ENCODE measurements at places on chromosomes 3 and 15. TPM values are rescaled to one million over a fixed set of nuclear protein-coding genes. Genes with fewer than 3 reads are reported as not detected.
A peak's percentile ranks its signal among the peaks of the same experiment; 100 is the strongest.

The CNOT10 gene
- total RNA-seq: 71.3 TPM

The IL17RD gene
- total RNA-seq: not detected

The AMOTL2 gene
- not detected for total RNA-seq

The CELF6 gene
- total RNA-seq: 0.27 TPM

The NOX5 gene
- total RNA-seq: not detected

The RUBCN gene
- total RNA-seq: 45.2 TPM

The ERC2 gene
- total RNA-seq: not detected

The OGG1 gene
- total RNA-seq: 40.2 TPM

DNA sequence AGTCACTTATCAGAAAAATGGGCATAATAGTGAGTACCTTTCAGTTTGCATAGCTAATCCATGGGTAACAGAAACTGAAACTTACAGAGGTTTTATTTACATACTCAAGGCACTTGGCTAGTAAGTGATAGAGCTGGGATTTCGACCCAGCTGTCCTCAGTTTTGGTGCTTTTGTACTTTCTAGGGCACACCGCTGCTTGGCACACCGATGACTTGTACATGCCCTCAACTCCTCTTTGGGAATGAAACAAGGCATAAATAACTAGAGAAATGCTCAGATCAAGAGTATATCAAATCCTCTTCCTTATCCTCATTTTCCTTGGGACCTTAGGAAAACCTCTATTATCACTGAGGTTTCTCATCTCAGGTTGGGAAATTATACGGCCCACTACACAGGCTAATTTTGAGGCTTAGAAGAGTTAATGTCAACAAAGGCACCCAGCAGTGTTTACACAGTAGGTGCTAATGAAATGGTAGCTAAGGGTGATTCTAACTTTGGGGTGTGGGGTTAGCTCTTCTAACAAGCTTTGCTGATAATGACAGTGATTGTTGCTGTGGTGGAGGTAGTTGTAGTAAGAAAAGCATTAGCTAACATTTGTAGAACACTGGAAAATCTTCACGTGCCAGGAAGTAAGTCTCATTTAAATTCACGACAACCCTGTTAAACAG, 20.3 kb upstream of the DGKG start:
- peaks cover 6% of the 10 kb centered on the region for H3K27me3 ChIP-seq
- H3K4me1 ChIP-seq: peaks cover 20% of the 10 kb centered on the region
- H3K4me3 ChIP-seq: no peak overlapping the region
- H3K27ac ChIP-seq: no peak overlapping the region
- DNase-seq: no peak

DNA sequence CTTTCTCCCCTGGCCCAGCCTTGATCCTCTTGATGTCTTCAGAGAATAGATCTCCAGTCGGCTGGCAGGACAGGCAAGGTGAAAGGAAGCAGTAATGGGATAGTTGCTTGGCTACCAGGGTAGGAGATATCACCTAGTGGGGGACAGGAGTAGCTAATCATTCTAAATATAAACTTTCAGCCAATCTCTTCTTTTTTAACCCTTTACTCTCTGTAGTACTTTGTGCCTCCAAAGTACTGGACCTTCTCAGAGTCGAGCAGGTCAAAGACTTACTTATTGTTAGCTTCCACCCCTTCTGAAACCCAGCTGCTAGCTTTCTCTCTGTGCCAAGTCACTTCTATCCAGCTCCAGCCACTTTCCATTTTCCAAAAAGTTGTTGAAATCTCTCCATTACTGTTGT, 43.4 kb upstream of the FILIP1L start:
- H3K4me1 ChIP-seq: peaks cover 9% of the 10 kb centered on the region
- H3K4me3 ChIP-seq: no peak overlapping the region
- H3K36me3 ChIP-seq: peaks cover 33% of the 10 kb centered on the region
- no peak overlapping the region for H3K27ac ChIP-seq
- no peak for DNase-seq

DNA sequence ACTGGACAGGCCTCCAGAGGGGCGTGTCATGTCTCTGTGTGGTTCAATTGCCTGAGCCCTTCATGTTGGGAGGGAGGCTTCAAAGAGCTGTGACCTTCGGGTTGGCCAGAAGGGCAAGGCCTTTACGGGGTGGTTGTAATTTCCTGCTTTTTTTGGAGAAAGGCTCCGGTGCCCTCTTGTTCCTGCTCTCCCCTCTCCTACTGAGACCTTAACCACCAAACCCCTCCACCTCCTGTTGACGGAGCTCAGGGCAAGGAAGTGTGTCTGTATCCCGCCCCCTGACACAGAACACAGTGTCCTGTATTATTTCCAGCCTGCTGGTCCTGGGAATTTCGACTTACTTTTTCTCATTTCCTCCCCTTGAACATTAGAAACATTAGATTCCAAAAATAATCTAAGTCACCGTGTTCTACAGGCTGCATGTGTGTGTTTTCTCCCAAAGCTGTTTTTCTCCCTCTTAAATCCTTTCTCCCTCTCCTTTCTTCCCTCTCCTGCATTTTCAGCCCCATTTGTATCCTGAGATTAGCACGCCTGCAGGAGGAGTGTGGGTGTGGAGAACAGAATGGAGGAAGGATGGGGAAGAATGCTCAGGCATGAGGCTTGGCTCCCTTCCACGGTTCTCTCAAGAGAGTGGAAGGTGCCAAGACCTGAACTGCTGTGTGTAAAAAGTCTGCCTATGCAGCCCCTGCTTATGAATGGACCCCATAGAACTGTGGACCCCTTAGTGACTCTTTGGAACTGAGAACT, 285.4 kb upstream of the ROPN1 start:
- H3K4me3 ChIP-seq: no peak overlapping the region
- no peaks in the 10 kb centered on the region for H3K4me1 ChIP-seq
- no peak for DNase-seq
- no peaks in the 10 kb centered on the region for H3K36me3 ChIP-seq
- H3K27ac ChIP-seq: no peak overlapping the region
- peaks cover 7% of the 10 kb centered on the region for H3K27me3 ChIP-seq

GRCh38 chr15:31487811-31488436, 161.3 kb downstream of the KLF13 start:
- H3K4me1 ChIP-seq: peaks cover 76% of the 10 kb centered on the region
- H3K27ac ChIP-seq: peak overlapping the region; percentile 76
- peak overlapping the region; percentile 40 for H3K4me3 ChIP-seq
- peak; percentile 28 for DNase-seq
- H3K27me3 ChIP-seq: peaks cover 1% of the 10 kb centered on the region
- H3K36me3 ChIP-seq: peaks cover 22% of the 10 kb centered on the region

DNA sequence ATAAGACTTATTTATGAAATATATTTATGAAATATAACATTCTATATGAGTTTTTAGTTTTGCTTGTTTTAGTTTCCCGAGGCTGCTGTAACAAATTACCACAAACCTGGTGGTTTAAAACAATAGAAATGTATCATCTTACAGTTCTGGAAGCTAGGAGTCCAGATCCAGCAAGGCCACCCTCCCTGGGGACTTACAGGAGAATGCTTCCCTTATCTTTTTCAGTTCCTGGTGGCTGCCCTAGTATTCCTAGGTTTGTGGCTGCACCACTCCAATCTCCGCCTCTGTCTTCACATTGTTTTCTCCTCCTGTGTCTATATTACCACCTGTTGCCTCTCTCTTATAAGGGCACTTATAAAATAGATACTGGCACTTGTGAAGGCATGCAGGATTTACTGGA, 877.8 kb downstream of the TUSC7 start:
- no peaks in the 10 kb centered on the region for H3K4me1 ChIP-seq
- H3K27ac ChIP-seq: no peak overlapping the region
- no peak overlapping the region for H3K4me3 ChIP-seq
- H3K36me3 ChIP-seq: no peaks in the 10 kb centered on the region

DNA sequence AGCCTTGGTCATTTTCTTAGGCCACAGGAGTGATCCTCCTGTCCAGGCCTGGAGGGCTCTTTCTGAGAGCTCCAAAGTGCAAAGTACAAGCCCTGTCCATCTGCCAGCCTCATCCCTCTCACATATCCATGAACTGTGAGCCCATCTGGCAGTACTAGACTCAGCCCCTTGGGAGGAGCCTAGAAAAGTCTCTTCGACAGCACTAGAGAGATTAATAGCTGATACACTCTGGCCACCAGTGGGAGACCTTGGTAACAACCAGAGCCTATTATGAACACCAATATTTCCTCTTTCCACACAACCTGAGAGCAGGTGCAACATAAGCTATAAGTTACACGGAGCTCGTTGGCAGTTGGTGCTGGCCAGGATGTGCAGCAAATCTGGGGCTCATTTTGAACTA, 59.5 kb upstream of the DCLK3 start:
- H3K4me3 ChIP-seq: no peak overlapping the region
- no peak for DNase-seq

DNA sequence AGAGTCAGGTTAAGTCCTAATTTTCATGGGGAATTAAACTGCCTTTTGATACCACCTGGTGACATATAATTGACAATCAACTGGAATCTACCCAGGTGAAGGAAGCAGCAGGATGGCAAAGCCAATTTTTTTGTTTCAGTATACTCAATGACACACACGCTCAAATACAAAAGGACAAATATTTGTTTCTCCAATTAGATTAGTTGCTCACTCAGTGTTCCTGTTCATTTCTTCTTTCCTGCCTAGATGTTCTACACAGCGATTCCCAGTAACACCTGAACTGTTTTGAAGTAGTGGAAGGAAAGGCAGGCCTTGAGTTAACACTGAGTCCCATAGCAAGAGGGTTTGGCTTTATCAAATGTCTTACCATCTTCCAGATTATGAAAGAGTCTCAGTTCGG, 157.5 kb downstream of the PDZRN3 start:
- H3K4me1 ChIP-seq: no peaks in the 10 kb centered on the region
- no peak overlapping the region for H3K4me3 ChIP-seq
- H3K36me3 ChIP-seq: no peaks in the 10 kb centered on the region
- DNase-seq: no peak
- no peak overlapping the region for H3K27ac ChIP-seq
- H3K27me3 ChIP-seq: peaks cover 7% of the 10 kb centered on the region

DNA sequence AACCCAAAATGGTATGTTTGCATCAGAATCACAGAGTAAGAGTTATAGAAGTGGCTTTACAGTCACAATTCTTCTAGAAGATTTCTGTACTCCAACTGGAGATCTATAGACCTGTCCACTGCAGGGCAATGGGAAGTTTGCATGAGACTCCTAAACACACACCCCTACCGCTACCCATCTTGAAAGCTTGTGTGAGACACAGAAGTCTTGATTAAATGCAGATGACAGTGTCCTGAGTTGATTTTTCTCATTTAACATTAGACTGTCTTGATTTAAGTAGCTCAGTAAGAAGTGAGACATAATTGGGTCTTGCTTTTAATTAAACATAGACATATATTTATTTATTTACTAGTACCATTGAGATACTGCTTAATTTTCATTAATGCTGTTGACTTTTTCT, 54.4 kb downstream of the CD47 start:
- no peak overlapping the region for H3K27ac ChIP-seq
- H3K4me3 ChIP-seq: no peak overlapping the region
- peaks cover 14% of the 10 kb centered on the region for H3K36me3 ChIP-seq
- peaks cover 8% of the 10 kb centered on the region for H3K4me1 ChIP-seq
- no peaks in the 10 kb centered on the region for H3K27me3 ChIP-seq
- DNase-seq: no peak

DNA sequence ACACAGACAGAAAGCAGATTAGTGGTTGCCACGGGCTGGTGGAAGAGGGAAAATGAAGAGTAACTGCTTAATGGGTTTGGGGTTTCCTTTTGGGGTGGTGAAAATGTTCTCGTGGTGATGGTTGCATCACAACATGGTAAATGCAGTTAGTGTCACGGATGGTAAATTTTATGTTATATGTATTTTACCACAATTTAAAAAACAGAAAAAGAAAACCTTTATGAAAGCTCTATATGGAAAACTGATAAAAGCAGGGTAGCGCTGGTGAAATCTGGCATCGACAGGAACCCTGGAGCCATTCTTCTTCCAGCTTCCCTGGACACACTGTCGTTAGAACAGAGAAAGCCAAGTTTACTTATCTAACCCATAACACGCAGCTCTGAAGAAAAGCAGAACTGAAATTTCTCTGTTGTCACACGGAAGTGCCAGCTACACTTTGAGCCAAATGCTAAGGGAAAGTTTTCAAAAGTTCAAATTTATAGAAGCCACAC, 287.7 kb upstream of the NR2F2 start:
- peaks cover under 1% of the 10 kb centered on the region for H3K4me1 ChIP-seq
- no peaks in the 10 kb centered on the region for H3K36me3 ChIP-seq
- no peak overlapping the region for H3K4me3 ChIP-seq
- no peak for DNase-seq
- H3K27me3 ChIP-seq: peaks cover 36% of the 10 kb centered on the region

- DNase-seq: no peak
- no peaks in the 10 kb centered on the region for H3K27me3 ChIP-seq
- no peak overlapping the region for H3K4me3 ChIP-seq
- no peaks in the 10 kb centered on the region for H3K36me3 ChIP-seq
- no peaks in the 10 kb centered on the region for H3K4me1 ChIP-seq
These were observed 189.8 kb downstream of the NTRK3 start for GRCh38 chr15:88066636-88067330.

DNA sequence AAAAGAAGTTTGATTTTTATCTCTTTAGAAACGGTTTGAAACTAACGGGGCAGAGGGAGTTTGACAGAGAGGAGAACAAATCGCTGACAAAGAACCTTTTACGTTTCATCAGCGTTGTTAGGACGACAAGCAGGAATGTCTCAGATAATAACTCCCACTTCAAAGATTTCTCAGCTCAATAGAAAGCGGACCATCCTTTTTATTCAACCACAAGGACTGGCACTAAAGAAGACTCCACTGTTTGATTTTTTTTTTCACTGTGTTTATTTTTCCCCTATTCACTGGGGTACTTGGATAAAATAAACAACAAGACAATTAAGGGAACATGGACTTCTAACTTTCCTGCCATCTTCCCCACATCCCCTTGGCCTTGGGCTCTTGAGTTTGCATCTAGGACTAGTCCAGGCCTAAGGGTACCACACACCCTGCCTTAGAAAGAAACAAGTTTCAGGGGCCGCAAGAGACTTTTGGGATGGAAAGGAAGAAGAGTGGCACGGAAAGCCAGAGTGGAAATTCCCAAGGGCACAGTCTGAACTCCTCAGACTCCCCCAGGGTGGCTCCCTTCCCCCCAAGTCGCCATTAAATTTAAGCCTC, 19.0 kb downstream of the ZIC4 start:
- H3K36me3 ChIP-seq: peaks cover 7% of the 10 kb centered on the region
- no peak overlapping the region for H3K4me3 ChIP-seq
- no peaks in the 10 kb centered on the region for H3K4me1 ChIP-seq
- no peak for DNase-seq
- no peak overlapping the region for H3K27ac ChIP-seq

GRCh38 chr3:66481071-66482017, 19.5 kb downstream of the LRIG1 start:
- peaks cover 33% of the 10 kb centered on the region for H3K4me1 ChIP-seq
- peak overlapping the region; percentile 89 for H3K27ac ChIP-seq
- H3K4me3 ChIP-seq: peak overlapping the region; percentile 72
- DNase-seq: no peak

DNA sequence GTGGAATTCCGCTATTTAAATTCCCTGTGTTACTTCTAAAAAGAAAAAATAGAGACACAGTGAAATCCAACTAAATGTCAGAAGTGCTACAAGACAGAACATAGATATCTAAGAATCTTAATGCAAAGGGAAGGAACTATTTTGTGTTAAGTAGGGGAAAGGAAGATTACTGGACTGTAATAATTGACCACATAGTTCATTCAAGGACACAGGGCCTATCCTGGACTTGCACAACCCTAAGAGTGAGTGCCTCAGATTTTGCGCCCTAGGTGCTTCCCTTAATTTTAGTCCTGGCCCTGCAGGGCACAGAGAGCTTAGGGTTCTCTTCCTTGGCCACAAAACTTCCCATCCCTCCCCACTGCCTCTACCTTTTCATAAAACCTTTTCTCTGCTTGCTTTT, 3.5 kb upstream of the IL20RB start:
- no peak overlapping the region for H3K4me3 ChIP-seq
- peaks cover 4% of the 10 kb centered on the region for H3K36me3 ChIP-seq
- no peak for DNase-seq
- peaks cover 10% of the 10 kb centered on the region for H3K4me1 ChIP-seq
- no peaks in the 10 kb centered on the region for H3K27me3 ChIP-seq
